ENCODE measurements at places on chromosomes 3 and 15.

DNA sequence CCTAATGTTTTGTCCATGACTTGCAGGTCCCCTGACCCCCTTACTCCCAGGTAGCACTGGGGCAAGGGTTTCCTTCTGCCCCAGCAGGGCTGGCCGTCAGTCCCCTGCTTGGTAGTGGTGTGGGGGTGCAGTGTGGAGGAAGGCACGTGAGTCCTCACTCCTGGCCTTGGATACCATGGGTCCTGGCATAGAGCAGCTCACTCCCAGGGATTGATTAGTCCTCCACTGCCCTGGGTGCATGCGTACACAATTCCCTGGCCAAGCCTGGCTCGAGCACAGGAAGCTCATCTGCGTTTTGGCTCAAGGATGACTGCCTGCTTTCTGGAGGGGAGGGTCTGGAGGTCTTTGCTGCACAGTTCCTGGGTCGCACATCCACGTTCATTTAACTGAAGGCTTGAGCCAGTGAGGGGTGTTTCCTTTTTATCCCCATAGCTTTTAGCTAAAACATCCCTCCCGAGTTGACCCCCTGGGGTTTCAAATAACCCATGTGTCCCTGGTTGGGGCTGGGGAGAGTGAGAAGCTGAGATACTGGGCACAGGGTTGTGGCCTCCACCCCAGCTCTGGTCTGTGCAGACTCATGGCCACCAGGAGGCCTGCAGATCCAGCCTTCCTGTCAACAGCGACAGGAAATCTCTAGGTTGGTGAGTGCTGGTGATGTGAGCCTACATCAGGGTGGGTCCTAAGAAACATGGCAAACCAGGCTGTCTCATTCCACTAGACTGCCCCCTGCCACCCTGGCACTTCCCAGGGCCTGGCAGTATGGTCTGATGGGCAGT is 11.5 kb downstream of the HEMK1 start:
- no peak for DNase-seq

- no peak for DNase-seq
These were observed 292.9 kb downstream of the ZIC4 start for GRCh38 chr3:147113293-147114044.

- no peak for DNase-seq
These were observed 30.5 kb downstream of the GPR176 start for GRCh38 chr15:39889601-39890000.

- DNase-seq = no peak
These were observed 36.3 kb upstream of the SGO1 start for GRCh38 chr3:20222274-20222673.

- DNase-seq = no peak
These were observed 234.4 kb upstream of the LRTM1 start for GRCh38 chr3:55162031-55162795.

DNA sequence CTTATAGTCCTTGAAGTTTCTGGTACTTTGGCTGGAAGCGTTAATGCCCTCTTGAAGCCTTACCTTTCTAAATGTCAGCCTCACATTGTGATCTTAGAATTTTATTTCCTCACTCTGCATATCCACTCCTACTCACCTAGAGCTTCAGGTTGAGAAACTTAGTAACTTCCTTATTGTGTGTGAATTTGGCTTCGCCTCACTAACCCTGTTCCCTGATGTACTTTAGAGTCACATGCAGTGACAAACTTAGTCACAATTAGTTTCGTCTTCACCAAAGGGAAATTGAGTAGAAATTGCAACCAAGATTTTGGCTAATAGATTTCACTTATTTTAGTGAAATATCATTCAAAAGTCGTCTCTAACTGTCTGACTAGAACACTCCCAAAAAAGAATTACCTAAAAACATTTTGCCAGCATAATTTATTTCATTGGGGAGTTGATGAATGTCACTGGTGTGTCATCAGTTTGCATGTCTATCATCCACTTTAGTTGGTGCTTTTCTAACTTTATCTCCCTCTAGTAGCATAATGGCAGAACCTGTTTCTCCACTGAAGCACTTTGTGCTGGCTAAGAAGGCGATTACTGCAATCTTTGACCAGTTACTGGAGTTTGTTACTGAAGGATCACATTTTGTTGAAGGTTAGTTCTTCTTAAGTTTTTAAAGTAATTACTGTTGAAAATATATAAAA is 960 bp downstream of the MFN1 start:
- no peak for DNase-seq

DNA sequence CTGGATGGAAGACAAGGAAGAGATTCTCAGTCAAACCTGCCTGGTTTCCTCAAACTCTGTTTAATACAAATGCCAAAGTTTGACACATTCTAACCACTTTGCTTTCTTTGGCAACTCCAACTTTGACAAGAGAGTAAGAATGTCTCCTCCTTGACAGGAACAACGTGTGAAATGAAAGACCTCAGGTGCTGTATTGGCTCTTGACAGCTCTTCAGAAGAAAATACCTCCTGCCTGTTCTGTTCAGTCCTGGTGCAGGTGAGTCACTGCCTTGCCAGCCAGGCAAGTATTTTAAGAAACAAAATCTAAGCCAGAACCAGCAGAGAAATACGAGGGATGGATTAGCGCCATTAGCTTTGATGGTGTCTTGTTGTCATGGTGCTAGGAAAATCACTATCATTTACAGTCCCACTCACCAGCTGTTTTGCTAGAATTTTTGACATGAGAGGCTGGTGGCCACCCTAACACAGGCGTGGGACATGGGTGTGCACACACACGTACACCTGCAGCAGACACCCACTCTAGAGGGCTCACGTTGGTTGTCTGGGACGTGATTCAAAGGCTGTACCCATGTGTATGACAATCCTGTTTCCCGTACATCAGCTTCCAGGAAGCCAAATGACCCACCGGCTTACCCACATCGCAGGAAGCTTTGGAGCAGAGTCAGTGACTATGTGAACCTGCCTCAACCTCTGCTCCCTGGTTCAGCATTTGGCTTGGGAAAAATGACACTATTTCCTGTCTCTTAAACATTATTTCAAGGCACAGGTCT is 60.4 kb downstream of the CCNL1 start:
- DNase-seq = no peak

Data from activated CD8-positive, alpha-beta memory T cell treated with anti-CD3 and anti-CD28 coated beads for 4 hours (primary cell).